ENCODE measurements at places on chromosomes 6 and 20.

GRCh38 chr20:11676630-11677287 lies 240.9 kb upstream of the BTBD3 start:
- DNase-seq, result no peak

DNA sequence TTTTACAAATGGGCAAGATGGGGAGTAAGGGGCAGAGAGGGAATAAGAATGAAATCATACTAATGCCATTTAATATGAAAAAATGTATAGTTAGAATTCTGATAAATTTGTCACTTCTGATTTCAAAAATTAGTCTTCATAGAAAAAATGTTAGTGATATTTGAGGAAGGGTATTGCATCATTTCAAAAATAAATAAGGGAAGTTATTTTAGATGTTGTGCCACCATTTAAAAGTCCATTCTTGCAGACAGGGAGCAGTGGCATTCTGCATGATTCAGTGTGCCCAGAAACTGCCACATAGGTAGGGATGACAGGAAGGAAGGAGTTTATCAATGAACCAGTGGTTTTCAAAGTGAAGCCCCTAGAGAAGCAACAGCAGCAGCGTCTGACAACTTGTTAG lies 674.6 kb downstream of the EPM2A start:
- DNase-seq, result no peak

- DNase-seq, result no peak
These were observed 379.3 kb downstream of the CD109 start for GRCh38 chr6:74075323-74075722.

- DNase-seq, result no peak
These were observed 117.9 kb downstream of the JARID2 start for GRCh38 chr6:15363523-15364400.

- no peak for DNase-seq
These were observed at the start of gene LIME1 for GRCh38 chr20:63735859-63736718. Gene LIME1 (plus strand): TSS chr20:63736664. CDS start chr20:63737550, 886 bp downstream.

DNA sequence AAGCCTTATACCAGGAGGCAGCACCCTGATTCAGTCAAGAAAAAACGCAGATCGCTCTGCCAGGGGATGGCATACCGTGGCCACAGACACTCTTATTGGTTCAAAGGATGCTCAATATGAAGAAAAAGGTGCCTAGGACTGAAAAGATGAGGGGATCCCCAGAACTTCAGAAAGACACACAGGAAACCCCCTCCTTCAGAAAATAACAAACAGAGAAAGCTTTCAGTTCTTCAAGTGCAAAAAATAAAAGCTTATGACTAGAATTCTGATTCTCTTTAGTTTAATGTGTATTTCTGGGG lies 17.7 kb upstream of the MYB start:
- DNase-seq, result no peak

Data from dorsolateral prefrontal cortex (tissue), 122 donors.